H1 (cell line): ENCODE measurements at places on chromosomes 2 and 18. TPM values are rescaled to one million over a fixed set of nuclear protein-coding genes. Genes with fewer than 3 reads are reported as not detected.

Gene STAT1
- total RNA-seq = 43.0 and 43.8 TPM in 2 replicates

GRCh38 chr2:143717053-143717452 is 587.8 kb downstream of the ARHGAP15 start:
- no peak for DNase-seq

Gene KCNG2
- total RNA-seq = 0.19 TPM in 1 of 2 replicates, not detected in the other

DNA sequence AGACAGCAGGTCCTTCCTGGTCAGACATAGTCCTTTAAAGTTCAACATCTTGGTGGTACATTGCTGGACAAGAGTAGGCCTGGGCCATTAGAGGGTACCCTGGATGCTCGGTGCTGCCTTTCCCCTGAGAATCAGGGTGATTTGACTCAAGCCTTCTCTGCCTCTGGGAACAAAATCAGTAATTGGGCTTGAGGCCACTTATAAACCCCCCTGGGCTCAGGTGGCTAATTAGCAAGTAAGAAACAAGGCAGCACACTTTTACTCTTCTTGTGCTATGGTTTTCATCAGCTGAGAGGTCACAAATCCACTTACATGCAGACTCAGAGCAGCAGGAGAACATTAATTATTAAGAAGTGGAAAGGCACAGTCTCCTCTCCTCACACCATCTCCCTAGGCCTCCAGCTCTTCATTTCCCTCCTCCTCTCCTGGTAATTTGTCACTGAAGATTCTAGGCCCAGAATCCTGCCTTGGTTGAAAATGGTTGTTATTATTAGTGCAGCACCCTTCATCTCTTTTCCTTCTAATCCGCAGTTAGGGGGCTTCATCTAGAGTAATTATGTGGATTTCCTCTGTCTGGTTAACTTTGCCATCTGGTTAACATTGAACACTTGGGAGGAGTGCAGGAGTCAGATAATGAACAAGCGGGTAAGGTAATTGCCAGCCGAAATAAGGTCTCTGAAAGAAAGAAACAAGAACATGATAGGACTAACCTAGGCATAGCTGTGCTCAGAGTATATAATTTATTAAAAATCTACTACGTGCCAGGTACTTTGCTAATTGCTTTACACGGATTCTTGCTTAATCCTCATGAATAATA is 29.7 kb upstream of the CASP10 start:
- no peak for DNase-seq

GRCh38 chr2:102436323-102436722 is 13.4 kb downstream of the IL18RAP start:
- DNase-seq = no peak
